ENCODE measurements at places on chromosomes 5 and 9.
A peak's percentile ranks its signal among the peaks of the same experiment; 100 is the strongest.

- DNase-seq: no peak
- H3K27ac ChIP-seq: no peak overlapping the region
- H3K27me3 ChIP-seq: no peaks in the 10 kb centered on the region
- no peak overlapping the region for H3K4me3 ChIP-seq
Observed at GRCh38 chr9:18756712-18757125, 276.3 kb downstream of the SAXO1 start.

- no peaks in the 10 kb centered on the region for H3K36me3 ChIP-seq
- no peaks in the 10 kb centered on the region for H3K27me3 ChIP-seq
- no peak for DNase-seq
- H3K4me3 ChIP-seq: no peak overlapping the region
Observed at GRCh38 chr9:73869264-73869663, 627.9 kb upstream of the RORB start.

DNA sequence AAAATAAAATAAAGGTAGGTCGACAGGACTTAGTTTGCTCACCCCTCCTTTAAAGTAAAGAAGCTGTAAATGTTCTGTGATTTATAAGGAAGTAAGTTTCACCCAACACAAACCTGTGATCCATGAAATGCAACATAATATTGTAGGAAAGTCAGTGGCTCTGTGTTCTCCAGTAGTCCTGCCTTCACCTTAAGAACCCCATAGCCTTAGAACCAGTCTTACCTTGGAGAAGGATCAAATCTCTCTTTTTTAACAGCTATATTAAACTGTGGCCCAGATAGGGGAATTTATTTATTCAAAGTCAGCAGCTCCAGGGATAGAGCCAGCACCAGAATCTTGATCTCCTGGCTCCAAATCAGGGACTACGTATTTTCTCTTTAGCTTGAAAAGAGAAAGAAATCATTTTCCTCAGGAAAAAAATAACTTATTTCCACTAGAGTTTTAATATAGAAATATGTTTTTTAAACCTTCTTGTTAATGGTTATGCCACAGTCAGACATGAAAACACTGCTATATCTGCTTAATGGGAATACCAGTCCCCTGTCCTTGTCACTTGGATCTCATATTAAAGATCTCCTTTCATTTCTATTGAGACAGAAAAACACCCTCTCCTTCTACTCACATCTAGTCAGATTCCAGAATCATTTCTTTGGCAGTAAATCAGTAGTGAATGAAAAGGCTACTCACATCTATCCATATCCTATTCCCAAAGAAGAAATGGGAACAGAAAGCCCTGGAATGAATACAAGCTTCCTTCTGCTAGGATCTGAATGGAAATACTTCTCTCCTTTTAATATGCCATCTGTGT, 269.2 kb upstream of the TNC start:
- no peak for DNase-seq
- no peak overlapping the region for H3K27ac ChIP-seq
- no peak overlapping the region for H3K4me3 ChIP-seq
- H3K27me3 ChIP-seq: no peaks in the 10 kb centered on the region
- H3K4me1 ChIP-seq: no peaks in the 10 kb centered on the region

DNA sequence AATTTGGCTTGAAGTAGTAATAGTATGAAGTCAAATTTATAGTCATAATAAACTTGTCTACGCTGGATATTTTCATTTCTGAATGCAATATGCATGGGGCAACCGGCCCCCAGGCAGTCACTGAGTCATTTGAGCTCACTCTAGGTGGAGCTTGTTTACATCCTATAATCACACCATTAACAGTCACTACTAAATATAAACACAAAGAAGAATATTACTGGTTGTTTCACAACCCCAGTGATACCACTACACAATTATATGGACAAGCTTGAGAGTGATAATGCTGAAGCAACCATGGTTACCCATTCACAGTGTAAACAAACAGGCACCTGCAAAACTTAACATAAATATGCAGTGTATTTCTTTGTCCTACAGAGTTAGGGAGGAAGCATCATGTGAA, 68.7 kb downstream of the MARCHF3 start:
- H3K4me3 ChIP-seq: no peak overlapping the region
- DNase-seq: no peak
- H3K4me1 ChIP-seq: no peaks in the 10 kb centered on the region

DNA sequence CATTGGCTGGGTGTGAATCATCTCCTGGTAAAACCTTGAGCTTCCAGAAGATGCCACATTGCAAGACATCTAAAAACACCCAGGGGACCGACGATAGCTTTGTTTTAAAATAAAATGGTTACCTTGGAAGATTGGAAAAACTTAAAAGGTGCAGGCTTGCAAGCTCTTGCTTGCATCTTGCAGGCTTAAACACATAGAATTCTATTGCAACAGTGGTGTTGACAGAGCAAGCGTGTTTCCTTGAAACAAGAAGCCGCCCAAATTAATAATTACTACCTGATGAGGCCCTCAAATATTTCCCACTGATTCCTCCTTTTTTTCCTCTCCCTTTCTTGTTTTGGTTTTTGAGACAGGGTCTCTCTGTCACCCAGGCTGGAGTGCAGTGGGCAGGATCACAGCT, 137.1 kb upstream of the BASP1 start:
- H3K36me3 ChIP-seq: no peaks in the 10 kb centered on the region
- H3K27ac ChIP-seq: no peak overlapping the region
- no peaks in the 10 kb centered on the region for H3K4me1 ChIP-seq

DNA sequence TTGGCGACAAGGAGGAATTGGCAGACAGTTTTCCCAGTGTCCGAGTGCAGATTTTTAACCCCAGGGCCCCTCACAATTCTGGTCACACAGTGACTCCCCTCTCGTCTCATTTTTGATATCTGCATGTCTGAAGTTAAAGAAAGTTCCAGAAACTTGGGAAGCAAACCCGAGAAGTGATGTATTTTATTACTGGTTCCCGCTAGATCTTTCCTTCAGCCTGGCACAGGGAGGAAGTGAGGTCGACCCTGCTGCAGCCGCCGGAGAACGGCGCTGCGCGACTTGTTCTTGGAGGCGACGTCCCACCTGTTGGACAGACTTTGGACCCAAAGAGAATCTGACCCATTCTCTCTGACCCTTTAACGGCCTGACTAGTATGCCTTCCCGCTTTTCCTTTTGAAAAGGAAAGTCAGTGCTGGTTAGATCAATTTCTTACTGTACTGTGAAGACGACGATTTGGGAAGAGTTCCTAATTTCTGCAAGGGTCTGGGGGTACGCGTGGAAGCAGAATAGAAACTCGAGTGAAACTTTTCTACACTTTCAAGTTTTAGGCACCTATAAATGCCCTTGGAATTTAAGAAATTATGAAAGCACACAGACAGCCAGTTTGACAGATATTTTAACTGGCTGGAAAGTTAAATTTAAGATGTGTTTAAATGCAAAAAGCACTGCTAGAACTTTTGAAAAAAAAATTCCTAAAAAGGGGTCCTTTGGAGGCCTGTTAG, 744 bp downstream of the OTULIN start:
- DNase-seq: no peak
- peak overlapping the region; percentile 97 for H3K27ac ChIP-seq
- H3K27me3 ChIP-seq: no peaks in the 10 kb centered on the region
- H3K36me3 ChIP-seq: peaks cover 28% of the 10 kb centered on the region
- H3K4me1 ChIP-seq: peaks cover 72% of the 10 kb centered on the region
- peak overlapping the region; percentile 96 for H3K4me3 ChIP-seq

- no peak overlapping the region for H3K27ac ChIP-seq
- no peak overlapping the region for H3K4me3 ChIP-seq
- H3K27me3 ChIP-seq: no peaks in the 10 kb centered on the region
- no peak for DNase-seq
- peaks cover 4% of the 10 kb centered on the region for H3K36me3 ChIP-seq
- H3K4me1 ChIP-seq: no peaks in the 10 kb centered on the region
Observed at GRCh38 chr9:126971261-126971660, 56.7 kb downstream of the RALGPS1 start.

DNA sequence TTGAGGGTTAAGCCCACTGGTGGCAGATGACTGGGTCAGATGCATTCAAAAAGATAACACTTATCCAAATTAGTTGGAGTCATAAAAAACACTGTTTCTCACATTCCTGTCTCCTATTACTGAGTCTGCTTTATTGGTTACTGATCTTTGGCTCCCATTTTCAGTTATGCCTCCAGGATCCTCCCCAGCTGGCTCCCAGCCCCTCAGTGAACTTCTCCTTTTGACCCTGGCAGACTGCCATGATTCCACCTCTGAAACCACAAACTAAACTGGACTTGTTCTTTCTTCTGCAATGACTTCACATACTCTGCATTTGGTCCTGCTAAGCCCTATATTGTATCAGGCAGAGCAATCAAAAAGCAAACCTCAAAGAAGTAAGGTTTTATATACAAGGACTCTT, 860.8 kb upstream of the DMAC1 start:
- no peak for DNase-seq
- H3K27ac ChIP-seq: no peak overlapping the region
- H3K36me3 ChIP-seq: no peaks in the 10 kb centered on the region
- H3K27me3 ChIP-seq: no peaks in the 10 kb centered on the region

DNA sequence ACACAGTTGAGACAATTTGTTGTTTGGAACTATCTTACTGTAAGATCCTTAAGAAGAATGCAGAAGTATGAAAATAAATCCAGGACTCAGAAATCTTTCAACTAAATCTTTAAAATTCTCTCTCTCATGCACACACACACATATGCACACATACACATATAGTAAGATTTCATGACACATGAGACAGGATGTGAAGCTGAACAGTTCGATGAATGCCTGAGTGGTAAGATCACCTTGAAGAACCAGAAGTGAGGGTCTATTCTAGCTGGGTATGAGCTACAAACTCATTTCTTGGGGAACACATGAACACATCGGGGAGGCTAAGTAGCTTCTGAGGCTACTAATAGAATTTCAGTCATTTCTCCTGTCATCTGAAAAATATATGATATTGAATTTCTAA, 153.6 kb downstream of the TMC1 start:
- no peak overlapping the region for H3K27ac ChIP-seq
- no peaks in the 10 kb centered on the region for H3K4me1 ChIP-seq
- H3K4me3 ChIP-seq: no peak overlapping the region
- no peak for DNase-seq

GRCh38 chr9:122386311-122386872, 15.6 kb downstream of the PTGS1 start:
- DNase-seq: no peak
- no peak overlapping the region for H3K27ac ChIP-seq
- peaks cover 50% of the 10 kb centered on the region for H3K27me3 ChIP-seq

DNA sequence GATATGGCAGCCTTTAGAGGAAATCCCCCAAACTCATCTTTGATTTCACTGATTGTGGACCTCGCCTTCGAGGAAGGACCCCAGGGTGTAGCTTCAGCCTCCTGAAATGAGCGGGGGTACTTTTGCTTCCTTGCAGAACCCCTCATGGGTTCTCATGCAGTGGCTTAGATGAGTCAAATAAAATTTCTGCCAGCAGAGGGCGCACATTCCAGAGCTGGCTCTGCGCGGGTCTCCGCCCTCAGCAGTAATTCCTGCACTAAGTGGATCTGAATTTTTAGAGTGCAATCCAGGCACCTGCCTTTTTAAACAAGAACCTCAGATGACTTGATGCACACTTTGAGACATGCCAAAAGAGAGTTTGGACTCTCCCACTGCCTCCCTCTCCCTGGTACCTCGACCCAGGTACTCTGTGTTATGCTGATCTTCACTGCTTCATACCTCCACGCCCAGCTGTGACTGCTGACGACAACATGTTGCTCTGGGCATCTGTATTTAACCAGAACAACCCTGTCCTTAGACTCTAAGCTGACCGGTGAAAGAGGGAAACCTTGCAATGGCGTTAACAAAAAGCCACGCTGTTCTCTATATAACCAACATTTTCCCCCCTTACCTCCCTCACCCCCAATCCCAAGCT, 7.3 kb downstream of the EGFLAM start:
- H3K4me1 ChIP-seq: no peaks in the 10 kb centered on the region
- peaks cover 2% of the 10 kb centered on the region for H3K36me3 ChIP-seq
- no peak overlapping the region for H3K27ac ChIP-seq

DNA sequence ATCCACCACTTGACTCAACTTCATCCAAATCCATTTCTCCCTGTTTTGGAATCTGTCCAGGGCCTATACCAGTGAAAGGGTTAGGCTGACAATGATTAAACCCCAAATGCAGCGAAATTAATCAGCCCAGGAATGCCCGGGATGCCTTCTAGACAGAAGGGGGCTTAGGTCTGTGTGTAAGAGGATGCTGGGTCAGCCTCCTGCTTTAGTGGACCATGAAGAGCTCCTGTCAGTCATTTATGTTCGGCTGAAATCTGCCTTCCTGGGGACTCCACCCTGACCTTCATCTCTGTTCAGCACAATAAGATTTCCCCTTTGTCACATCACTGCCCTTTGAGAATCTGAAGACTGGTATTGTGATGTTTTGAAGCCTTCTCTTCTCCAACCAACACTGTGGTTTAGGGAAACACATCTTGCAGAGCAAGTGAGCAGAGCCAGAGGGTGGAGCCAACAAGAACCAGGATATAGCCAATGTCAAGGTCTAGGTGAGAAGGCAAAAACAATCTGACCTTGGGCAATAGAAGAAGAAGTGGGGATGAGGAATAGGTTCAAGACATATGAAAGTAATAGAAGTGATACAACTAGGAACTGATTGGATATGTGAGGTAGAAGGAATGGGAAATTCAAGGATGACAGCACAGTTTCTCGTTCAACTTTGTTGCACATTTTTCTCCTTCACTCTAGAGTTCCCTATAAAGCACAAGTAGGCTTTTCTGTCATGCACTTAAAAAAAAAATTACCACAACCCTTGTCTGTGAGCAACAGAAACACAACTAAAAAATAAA, 234.4 kb downstream of the ARHGAP26 start:
- no peak for DNase-seq
- H3K36me3 ChIP-seq: peaks cover 41% of the 10 kb centered on the region
- H3K27ac ChIP-seq: peak overlapping the region; percentile 99
